Posterior vena cava (tissue), 2 donors: ENCODE measurements at places on chromosomes 2 and 18. TPM values are rescaled to one million over a fixed set of nuclear protein-coding genes. Genes with fewer than 3 reads are reported as not detected.

GRCh38 chr2:64565949-64566710, 42.0 kb downstream of the AFTPH start:
- no peak for DNase-seq

DNA sequence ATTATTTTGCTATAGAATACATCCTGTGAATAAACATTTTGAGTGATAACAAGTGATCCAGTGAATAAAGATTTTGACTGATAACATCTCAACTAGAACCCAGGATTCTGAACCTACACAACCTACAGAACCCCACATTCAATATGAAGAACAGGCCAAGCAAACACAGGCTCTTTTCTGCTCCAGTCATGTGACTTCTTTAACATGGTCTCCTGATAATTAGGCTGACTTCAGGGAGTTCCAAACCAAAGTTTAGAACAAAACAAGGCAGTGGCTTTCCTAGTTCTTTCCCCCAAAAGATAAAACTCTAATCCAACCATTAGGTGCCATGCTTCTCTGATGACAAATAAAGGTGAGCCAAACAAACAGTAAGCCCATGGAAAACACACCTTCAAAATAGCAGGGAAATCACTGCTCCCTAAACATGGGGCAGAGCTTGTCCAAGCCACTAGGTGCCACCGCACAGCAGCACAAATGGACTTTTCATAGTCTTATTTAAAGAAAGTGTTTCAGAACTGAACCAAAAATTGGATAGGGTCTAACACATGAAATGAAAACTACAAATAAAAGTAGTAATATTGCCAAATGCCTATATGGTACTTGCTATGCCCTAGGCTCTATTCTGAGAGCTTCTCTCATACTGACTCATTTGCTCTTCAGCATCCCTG, 95.3 kb downstream of the EVA1A start:
- DNase-seq: no peak

- DNase-seq: no peak
Observed at GRCh38 chr2:27461118-27461517, 18.9 kb downstream of the KRTCAP3 start.

- DNase-seq: no peak
Observed at GRCh38 chr2:133522204-133522603, 46.1 kb downstream of the NCKAP5 start.

DNA sequence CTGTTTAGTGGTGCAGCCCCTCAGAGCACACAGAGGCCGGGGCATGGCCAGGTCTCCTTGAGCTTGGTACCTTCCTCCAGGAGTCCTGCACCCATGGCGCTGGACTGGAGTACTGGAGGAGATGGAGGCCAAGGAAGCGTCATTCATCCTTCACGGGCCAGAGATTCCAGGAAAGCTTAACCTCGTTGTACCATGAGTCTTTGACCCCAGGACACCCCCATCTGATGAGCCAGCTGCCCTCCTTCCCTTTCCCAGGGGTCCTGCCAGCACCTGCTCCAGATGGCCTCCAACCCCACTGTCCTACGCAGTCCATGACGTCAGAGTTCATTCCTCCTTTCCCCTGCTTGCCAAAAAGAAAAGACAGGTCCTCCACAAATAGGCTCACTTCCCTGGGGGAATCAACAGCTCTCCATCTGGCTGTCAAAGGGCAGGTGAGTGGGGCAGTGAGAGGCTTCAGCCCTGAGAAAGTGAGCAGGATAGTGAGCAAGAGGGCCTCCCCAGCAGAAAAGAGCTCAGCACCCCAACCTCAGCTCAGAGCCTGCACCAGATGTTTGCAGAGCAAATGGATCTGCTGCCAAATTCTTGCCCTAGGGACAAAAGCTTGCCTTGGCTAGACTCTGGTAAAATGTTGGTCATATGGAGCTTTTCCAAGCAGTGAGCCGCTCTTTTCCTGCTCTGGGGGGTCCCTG, 4.5 kb upstream of the NPPC start:
- DNase-seq: peak; percentile 71

- peak; percentile 79 for DNase-seq
Observed at GRCh38 chr2:101152272-101153076, 1.3 kb upstream of the TBC1D8 start.

DNA sequence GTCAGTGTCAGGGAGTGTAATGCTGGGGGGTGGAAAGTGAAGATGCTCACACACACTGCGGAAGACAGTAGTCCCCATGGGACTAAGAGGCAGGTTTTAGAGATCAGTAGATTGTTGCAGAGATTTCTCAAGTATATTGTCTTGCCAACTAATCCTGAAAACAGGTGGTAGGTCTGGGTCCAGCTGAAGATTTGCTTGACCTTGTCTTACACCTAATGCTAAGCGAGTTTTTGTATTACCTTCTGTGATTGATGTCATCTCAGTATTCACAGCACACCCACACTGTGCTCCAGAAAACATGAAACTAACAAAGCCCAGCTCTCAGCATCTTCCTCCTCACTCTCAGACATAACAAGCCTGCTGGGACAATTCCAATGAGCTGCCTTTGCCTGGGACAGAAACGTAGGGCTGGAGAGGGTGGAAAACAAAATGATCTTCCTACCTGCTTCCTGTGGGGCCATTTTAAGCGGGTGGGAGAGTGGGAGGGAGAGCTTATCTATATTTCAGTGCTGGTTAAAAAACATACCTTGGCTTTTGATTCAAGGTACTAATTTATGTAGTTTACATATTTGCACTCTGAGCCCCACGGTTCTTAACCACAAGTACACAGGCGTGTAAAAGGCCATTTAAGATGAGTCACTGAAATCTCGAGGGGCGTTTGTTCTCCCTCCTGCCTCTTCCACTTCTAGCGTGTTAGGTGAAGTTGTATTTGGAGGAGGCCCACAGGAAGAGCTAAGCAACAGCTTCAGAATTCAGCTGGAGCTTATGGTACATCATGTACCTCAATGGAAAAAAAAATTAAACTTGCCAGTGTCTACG, 23.1 kb upstream of the RBMS1 start:
- DNase-seq: no peak

DNA sequence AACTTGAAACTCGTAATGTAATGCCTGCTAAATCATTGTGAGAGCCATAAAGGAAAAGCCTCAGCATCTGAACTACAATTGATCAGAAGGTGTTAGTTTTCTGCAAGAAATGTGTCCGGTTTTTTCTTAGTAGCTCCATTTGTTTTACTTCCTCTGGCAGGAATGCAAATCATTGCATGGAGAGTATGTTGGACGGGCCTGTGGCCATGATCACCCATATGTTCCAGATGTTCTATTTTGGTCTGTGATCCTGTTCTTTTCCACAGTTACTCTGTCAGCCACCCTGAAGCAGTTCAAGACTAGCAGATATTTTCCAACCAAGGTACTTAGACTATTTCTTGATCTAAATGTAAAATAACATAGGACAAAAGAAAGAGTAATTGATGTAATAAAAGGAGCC, 126.6 kb downstream of the DPP4 start:
- no peak for DNase-seq

- no peak for DNase-seq
Observed at GRCh38 chr2:241673189-241673663, 13.4 kb downstream of the DTYMK start.

GRCh38 chr2:225998653-225999052, 599.1 kb downstream of the NYAP2 start:
- DNase-seq: no peak

- no peak for DNase-seq
Observed at GRCh38 chr2:195633974-195634373, 23.1 kb upstream of the SLC39A10 start.

- no peak for DNase-seq
Observed at GRCh38 chr2:890791-891190, 59.9 kb upstream of the SNTG2 start.

- DNase-seq: no peak
Observed at GRCh38 chr18:74778191-74778847, 180.6 kb downstream of the ZNF407 start.

NT5C1B gene
- total RNA-seq: not detected

SKOR2 gene
- total RNA-seq: not detected

ELOA2 gene
- not detected for total RNA-seq

SCN2A gene
- total RNA-seq: 0.62 TPM

UGT1A3 gene
- not detected for total RNA-seq

NPAS2 gene
- 56.9 TPM for total RNA-seq

IL18R1 gene
- 5.1 TPM for total RNA-seq

RAB3GAP1 gene
- 62.2 TPM for total RNA-seq

ABI2 gene
- total RNA-seq: 51.4 TPM

PLCL1 gene
- total RNA-seq: 7.5 TPM
